ENCODE measurements at places on chromosomes 2 and 18. TPM values are rescaled to one million over a fixed set of nuclear protein-coding genes. Genes with fewer than 3 reads are reported as not detected.

The C2orf81 gene
- total RNA-seq, result 0.85 TPM

The UGT1A10 gene
- total RNA-seq, result not detected

The SLC35G4 gene
- not detected for total RNA-seq

The PLCD4 gene
- 1.0 TPM for total RNA-seq

All from nasal cavity respiratory epithelium epithelial cell of viscerocranial mucosa (primary cell).